ENCODE measurements at places on chromosomes 16 and 17. TPM values are rescaled to one million over a fixed set of nuclear protein-coding genes. Genes with fewer than 3 reads are reported as not detected.

DNA sequence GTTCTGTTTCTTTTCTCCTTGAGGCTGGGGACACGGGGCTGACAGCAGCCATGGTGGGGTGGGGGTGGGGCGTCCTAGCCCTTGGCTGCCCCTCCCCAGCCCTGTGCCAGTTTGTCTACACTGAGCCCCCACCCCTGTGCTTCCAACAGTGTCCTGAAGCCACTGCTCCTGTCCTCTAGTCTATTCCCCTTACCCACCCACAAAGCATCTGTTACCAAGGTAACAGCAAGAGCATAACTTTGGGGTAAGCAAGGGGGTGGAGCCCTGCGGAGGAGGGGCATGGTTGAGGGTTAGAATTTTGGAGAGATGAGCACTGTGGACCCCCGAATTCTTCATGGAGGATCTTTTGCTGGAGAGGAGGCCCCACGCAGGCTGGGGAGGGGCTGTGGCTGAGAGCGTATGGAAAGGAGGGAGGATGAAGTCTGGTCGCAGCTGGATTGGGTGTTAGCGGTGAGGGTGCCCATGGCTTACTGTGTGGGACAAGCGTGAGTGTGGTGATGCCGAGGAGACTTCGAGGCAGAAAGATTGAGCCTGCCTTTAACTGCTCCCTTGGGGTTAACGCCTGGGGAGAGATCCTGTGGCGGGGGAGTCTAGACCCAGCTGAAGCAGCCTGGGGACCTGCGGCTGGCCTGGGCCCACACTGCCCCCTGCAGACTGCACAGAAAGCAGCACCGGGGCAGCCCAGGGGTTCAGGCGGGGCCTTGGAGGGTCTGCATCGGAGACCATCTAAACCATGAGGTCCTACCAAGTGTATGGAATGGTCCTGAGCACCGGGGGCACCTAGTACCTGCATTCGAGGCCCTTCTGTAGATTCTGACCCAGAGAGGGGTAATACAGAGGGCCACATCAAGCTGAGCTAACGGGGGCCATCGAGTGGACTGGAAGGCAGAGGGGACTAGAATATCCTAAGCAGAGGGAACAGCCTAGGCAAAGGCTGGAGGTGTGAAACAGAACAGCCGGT, 6.1 kb upstream of the STAC2 start:
- no peak for DNase-seq

- DNase-seq = no peak
Observed at GRCh38 chr17:63631626-63632025, 9.4 kb downstream of the MAP3K3 start.

Gene NLRC3
- 2.0 TPM for total RNA-seq

GRCh38 chr16:28293601-28293960, 1.3 kb downstream of the SBK1 start:
- no peak for DNase-seq

Gene TIMP2
- 86.1 TPM for total RNA-seq

Gene LITAFD
- total RNA-seq = not detected

DNA sequence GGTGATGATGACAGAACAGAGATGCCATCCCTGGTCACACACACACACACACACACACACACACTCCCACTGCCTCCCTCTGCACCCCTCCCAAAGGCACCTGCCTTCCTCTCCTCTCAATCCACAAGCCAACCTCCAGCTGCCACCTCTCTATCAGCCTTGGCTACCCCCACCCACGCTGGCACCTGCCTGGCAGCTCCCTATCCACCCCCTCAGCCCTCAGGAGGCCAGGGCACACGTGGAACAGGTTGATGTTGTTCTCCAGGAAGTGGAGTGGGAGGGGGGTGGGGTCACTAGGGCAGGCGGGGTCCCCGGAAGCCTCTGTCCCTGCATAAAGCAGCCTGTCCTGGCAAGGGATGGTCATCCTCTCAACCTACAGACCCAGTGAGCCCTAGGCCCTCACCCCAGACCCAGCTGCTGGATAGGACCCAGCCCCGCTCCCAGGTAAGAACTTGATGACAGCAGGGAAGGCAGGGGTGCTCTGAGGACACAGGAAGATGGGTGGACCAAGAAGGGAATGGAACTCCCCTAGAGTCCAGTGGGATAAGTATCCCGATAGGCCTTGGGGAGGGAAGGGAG, at the start of gene GSDMA:
TSS of gene GSDMA (plus strand) at position 363 of the 579 bp plus-strand sequence. CDS start 2,684 bp downstream, outside the sequence.
- no peak for DNase-seq

GRCh38 chr17:21166595-21167210, 39.9 kb downstream of the DHRS7B start:
- no peak for DNase-seq

- no peak for DNase-seq
Observed at GRCh38 chr17:74217037-74217730, 3.8 kb downstream of the TTYH2 start.

Measured in colonic mucosa (tissue), 4 donors.